Naive thymus-derived CD4-positive, alpha-beta T cell (primary cell): ENCODE measurements at places on chromosomes 1 and 21.

DNA sequence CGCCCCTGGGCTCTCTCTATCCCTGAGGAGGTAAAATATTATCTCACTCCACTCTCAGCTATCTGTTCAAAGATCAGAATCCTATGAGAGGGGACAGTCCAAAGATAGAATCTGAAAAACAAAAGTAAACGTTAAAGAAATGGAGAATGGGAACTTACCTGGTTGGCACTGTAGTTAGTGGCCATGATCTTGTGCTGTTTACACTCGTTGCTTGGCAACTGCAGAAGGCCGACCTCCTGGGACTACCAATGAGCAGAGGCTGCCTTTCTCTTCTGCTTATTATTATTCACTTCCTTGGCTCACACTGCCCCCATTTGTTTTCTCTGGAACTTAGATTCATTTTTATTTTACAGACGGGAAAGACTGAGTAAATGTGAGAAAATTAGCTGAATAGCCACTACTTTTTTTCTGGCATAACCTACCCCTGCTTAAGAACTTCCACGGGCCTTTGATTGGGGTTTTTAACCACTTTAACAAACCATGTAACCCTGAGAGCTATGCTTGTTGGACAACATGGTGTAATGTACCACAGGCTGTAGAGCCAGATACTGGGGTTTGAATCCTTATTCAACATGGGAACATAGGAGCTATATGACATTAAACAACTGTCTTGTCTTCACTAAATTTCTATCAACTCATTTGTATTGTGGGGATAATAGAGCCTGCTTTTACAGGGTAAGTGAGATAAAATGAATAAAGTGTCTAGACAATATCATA, at the start of gene CFAP126:
CFAP126 (minus strand) TSS at position 193 of the 717 bp plus-strand sequence; CDS start at position 185, 8 bp downstream.
- peak; percentile 60 for DNase-seq

DNA sequence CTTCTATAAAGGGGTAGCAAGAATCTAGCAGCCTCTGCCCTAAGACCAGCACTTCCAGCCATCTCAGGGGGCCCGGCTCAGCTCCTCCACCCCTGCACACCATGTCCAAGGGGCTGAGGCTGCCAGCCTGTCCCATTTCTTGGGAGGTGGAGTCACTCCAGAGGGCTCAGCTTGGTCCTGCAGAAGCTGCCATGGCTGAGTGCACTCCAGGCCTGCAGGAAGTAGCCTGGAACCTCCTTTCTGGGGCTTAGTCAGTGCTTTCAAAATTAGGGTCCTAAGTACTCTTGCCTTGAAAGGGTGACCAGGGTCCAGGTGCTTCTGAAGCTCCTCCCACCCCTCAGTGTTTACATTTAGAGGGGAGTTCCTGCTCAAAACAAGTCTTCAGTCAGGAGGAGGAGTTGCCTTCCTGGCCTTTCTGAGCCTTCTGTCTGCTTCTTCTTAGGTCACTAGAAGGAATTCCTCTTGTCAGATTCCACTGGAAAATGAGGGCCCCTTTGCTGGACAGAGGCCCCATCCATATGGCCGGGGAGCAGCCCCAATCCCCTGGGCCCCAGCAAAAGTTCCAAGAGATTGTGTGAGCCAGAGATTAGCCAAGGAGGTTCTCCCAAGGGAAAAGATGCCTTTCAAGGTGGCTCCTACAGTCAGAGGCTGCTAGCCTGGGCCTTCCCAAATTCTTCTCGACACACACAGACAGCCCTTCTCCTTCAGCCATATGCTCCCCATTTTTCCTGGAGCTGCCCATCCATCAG, 128.1 kb upstream of the VAMP3 start:
- no peak for DNase-seq

DNA sequence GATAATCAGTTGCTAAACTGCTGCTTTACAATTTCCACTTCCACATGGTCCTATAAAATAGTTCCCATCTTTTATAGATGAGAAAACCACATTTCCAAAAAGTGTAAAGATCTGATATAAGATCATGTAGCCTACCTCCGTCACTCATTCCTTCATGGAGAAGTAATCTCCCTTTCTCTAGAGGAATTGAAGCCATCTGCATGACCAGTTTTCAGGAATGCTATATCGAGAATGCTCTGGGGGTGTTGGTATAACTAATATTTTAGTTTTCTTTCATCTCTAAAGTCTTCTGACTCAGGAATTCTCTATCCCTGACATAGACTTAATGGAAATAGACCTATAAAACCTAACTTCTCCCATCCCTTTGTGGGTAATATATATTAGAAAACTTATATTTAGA, 173.0 kb upstream of the UBE2U start:
- no peak for DNase-seq

GRCh38 chr1:47465605-47466004, 27.8 kb downstream of the FOXD2 start:
- DNase-seq: no peak

DNA sequence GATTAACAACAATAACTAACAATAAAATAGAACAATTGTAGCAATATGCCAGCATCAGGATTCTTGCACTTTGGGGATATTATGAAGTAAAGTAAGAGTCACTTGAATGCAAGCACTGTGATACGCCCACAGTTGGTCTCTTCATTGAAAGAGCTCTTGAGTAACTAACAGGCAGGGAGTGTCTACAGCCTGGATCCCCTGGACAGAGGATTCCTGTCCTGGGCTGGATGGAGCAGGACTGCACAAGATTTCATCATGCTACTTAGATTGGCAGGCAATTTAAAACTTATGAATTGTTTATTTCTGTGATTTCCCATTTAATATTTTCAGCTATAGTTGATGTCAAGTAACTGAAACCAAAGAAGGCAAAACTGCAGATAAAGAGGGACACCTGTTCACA, 13.7 kb upstream of the KRTAP19-5 start:
- no peak for DNase-seq

DNA sequence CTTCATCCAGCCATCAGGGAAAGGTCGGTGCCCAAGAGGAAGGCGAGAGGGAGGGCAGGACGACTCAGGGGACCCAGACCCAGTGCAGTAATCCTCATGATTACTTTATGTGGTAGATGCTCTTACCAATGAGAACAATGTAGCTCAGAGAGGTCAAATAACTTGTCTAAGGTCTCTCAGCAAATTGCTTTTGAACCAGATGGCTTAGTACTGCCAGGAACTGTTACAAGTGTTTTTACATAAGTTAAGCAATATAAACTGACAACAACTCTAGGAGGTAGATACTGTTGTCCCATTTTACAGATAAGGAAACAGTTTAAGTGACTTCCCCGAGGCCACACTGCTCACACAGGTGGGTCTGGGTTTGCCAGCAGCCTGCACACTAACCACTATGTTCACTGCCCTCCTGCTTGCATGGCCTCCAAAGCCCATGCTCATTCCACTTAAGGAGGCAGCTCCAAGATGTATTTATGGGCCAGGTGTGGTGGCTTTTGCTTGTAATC, 111.7 kb downstream of the LACTBL1 start:
- DNase-seq: no peak

GRCh38 chr1:160436966-160437365, 36.6 kb downstream of the VANGL2 start:
- DNase-seq: no peak

DNA sequence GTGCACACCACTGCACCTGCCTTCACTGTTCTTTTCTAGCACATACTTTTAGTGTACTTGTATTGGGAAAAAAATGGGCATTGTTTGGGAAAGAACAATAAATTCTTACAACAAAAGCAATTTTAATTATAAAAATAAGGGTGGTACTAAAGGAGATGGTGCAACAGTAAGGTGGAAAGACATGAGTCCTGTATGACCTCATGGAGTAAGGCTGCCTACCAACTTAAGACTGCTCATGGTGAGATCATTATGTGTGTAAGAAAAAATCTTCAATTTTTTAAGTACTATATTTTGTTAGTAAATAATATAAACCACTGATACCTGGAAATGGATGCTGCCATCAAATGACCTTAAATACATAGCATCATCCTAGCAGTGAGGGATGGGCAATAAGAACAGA, 29.6 kb upstream of the PHGDH start:
- no peak for DNase-seq

GRCh38 chr1:224378855-224379631, 22.4 kb downstream of the CNIH4 start:
- DNase-seq: no peak

GRCh38 chr1:10681296-10682107, 114.9 kb downstream of the CASZ1 start:
- no peak for DNase-seq

DNA sequence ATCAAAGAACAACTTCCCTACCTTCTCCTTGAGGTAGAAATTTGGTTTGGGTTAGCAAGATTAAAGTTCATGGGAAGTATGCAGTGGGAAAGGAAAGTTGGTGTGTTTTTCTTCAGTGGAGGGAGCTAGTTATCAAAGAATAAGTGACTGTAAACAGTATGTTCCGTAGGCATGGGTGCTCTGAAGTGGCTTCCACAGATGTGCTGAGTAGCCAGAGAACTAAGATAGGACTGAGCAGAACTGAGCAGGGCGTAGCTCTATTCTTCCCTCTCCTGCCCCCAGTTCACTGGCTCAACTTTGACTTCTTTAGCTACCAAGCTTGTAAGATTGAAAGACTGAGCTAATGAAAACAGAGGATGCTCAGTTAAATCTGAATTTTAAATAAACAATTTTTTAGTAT, 3.4 kb downstream of the ADCY10 start:
- no peak for DNase-seq

- no peak for DNase-seq
These were observed 42.2 kb upstream of the COG2 start for GRCh38 chr1:230599926-230600656.

GRCh38 chr1:41498391-41498790, 13.9 kb upstream of the EDN2 start:
- no peak for DNase-seq

DNA sequence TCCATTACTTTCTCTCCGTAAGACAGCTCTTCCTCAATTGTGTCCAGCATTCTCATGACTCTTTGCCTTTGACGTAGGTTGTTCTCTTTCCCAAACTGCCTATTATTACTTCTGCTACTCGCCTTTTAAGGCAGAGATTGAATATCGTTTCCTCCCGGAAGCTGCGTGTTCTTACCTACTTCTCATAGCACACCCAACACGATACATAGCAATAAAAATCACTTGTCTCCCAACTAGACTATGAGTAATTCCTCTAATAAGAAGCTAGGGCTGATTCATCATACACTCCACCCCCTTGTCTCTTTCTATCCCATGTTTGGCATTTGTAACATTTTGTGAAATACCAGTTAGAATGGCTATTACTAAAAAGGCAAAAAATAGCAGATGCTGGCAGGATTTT, 55.8 kb upstream of the SGIP1 start:
- DNase-seq: no peak

DNA sequence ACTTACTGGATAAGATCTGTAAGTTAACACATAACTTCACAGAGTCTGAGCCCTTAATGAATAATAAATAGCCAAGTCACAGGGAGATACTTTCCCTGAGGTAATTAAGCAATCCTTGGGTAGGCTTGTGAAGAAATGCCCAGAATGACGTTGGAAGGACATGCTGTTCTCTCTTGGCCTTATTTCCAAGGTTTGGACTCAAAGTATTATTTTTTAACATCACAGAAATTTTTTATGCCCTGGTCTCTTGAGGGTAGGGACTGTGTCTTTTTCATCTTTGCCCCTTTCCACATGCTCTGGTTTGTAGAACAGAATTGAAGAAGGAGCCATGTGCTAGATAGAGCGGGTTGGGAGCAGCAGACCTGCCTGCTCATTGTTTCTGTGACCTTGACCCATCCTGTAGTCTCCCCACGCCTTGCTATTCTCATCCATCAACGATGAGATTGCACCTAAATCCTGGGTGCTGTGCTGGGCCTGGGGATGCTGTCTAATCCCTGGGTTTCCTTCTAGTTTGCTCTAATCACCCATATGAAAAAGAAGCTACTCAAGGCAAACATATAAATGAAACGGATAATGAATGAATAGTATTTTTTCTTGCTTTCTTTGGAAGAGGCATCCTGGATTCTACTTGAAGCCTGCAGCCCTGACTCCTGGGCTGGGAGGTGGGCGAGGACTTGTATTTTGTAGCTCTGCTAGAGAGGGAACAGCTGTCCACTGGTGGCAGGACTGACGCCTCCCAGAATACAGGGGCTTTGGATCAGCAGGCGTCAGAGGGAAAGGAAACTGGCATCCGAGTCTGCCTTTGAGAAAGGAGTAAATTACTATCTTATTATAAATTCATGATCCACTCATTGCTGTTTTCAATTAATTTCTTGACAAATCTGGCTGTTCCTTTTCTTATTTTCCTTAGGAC, 17.5 kb upstream of the LAMTOR5 start:
- DNase-seq: no peak

DNA sequence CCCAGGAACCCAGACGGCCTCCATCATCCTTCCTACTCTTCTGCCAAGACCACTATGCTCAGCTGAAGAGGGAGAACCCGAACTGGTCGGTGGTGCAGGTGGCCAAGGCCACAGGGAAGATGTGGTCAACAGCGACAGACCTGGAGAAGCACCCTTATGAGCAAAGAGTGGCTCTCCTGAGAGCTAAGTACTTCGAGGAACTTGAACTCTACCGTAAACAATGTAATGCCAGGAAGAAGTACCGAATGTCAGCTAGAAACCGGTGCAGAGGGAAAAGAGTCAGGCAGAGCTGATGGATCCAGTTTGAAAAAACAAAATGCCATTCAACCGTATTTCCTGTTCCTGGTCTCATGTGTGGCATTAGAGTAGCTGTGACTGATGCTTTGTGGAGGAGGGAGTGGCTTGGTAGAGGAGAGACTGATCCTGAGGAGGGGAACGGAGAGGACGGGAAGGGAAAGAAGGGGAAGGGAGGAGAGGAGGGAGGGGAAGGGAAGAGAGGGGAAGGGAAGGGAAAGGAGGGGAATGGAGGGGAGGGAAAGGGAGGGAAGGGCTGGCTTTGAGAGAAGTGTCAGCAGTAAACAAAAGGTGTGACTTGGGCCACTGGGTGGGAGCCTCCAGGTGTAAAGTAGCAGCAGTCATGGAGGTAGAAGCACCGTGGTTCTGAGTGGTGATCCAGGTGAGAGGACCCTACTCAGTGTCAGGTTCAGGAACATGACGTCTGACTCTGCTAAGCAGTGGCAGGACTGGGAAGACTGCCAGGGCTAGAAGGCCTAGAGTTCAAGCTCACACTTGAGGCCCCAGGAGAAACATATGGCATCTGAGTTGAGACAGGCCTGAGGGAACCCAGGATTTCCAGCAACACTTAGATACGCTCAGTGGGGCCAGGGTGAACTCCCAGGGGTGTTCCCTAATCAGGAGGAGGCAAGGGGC, 846 bp downstream of the HMGB4 start:
- no peak for DNase-seq

- no peak for DNase-seq
These were observed 21.3 kb upstream of the FCRL2 start for GRCh38 chr1:157798211-157798610.

DNA sequence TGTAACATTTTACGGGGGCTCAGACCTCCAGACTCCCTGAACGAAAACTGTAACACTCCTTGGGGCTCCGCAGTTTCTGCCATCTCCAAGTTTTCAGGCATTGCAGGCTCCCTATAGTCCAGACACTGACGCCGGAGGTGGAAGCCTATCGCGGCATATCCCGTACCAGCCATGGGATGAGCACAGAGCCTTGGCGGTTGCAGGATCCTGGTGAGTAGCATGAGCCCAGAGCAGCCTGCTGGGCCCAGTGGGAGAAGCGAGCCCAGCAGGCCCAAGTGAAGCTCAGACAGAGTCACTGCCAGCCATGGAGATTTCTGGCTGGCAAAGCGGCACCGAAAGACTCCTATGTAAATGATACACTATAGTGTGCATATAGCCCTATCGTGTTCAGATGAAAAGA, 446.8 kb downstream of the COL11A1 start:
- no peak for DNase-seq

- DNase-seq: no peak
These were observed 31.1 kb upstream of the HSD3B1 start for GRCh38 chr1:119475866-119476439.

GRCh38 chr1:246491551-246492053, 15.5 kb downstream of the SMYD3 start:
- no peak for DNase-seq

- DNase-seq: no peak
These were observed 211.8 kb upstream of the PKN2 start for GRCh38 chr1:88472298-88472697.
